ENCODE measurements at places on chromosomes 1 and 21. TPM values are rescaled to one million over a fixed set of nuclear protein-coding genes. Genes with fewer than 3 reads are reported as not detected.

DHRS3 gene
- polyA plus RNA-seq = 32.5 TPM

FMO4 gene
- polyA plus RNA-seq = 8.0 TPM

DNA sequence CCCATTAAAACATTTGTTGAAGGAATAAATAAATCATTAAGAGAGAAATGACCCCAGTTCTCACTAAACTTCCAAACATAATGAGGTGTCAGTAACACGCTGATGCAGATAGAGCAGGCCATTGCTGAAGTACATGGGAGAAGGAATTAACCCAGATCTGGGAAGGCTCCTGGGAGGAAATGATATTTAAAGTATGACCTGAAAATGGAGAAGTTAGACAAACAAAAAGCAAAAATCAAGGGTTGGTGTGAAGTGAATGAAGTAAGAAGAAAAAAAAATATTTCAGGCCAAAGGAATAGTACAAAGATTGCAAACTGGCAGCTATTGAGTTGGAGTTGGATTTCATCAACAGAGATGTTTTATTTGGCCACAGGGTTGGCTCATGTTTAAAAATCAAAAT, 71.4 kb downstream of the RGS2 start:
- no peaks in the 10 kb centered on the region for H3K36me3 ChIP-seq
- H3K27me3 ChIP-seq = no peaks in the 10 kb centered on the region
- DNase-seq = no peak
- H3K4me3 ChIP-seq = no peak overlapping the region
- peaks cover 5% of the 10 kb centered on the region for H3K4me1 ChIP-seq
- no peak overlapping the region for H3K27ac ChIP-seq

DNA sequence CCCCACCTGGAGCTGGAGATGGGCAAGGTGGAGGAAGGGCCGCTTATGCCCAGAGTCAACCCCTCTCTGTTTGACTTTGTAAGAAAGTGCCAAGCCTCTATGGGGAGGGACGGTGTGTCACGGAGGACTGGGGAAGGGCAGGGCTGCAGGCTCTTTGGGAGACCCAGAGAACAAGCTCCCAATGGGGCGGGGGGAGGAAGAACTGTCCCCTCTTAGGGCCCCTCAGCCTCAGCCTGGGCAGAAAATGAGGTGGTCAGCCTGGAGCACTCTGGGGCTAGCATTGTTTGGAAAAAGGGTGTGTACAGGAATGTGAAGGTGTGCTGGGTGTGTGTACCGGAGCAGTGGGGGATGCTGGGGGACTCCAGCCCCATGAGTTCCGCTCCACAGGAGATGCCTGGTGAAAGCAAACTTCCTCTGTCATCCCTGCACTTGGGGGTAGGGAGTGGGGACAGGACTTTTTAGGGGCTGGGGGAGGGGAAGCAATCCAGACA, 1.2 kb upstream of the INAVA start:
- no peaks in the 10 kb centered on the region for H3K27me3 ChIP-seq
- H3K36me3 ChIP-seq = no peaks in the 10 kb centered on the region
- no peak for DNase-seq
- no peak overlapping the region for H3K4me3 ChIP-seq

- H3K27ac ChIP-seq = no peak overlapping the region
- peaks cover 11% of the 10 kb centered on the region for H3K4me1 ChIP-seq
- no peaks in the 10 kb centered on the region for H3K36me3 ChIP-seq
- no peak overlapping the region for H3K4me3 ChIP-seq
Observed at GRCh38 chr1:36085126-36085525, 1.2 kb downstream of the TEKT2 start.

GRCh38 chr1:247467129-247467528, 9.2 kb upstream of the OR2B11 start:
- no peak for DNase-seq
- H3K27me3 ChIP-seq = no peaks in the 10 kb centered on the region
- no peaks in the 10 kb centered on the region for H3K4me1 ChIP-seq
- H3K27ac ChIP-seq = no peak overlapping the region

ALX3 gene
- not detected for polyA plus RNA-seq

GRCh38 chr21:35275776-35276175, 226.7 kb upstream of the RUNX1 start:
- DNase-seq = no peak
- H3K27ac ChIP-seq = no peak overlapping the region
- no peaks in the 10 kb centered on the region for H3K4me1 ChIP-seq
- no peaks in the 10 kb centered on the region for H3K36me3 ChIP-seq

KCNJ10 gene
- polyA plus RNA-seq = 0.28 TPM

GRCh38 chr1:92323473-92324453, 24.9 kb downstream of the RPAP2 start:
- H3K27me3 ChIP-seq = no peaks in the 10 kb centered on the region

FAM131C gene
- 0.10 TPM for polyA plus RNA-seq

DNA sequence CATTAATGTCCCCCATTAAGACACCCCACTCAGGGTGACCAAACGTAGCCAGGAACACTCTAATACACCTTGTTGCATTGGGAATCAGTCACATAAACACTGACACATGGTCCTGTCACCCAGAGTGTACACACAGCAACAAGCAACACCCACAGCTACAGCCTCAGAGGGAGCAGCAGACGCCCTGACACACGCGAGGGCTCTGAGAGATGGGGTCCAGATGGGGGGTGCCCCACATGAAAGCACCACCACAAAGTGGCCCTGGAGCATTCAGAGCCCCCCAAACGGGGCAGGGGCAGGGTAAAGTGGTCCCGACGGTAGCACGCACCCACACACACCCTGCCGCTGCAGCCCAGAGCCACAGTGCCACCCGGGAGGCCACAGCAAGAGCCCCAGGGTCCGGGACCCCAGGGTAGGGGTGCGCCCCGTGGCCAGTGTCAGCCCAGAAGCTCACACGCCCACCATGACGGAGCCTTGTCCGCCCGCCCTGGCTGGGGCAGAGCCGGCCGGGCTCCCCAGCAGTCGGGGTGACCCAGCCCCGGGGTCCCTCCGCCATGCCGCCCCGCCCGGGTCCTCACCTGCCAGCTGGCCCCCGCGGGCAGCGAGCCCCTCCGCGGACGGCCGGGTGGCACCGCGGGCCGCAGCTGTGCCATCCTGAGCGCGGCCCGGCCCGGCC, 47.3 kb downstream of the RAP1GAP start:
- H3K4me1 ChIP-seq = peaks cover 6% of the 10 kb centered on the region
- DNase-seq = no peak
- no peak overlapping the region for H3K27ac ChIP-seq

MLLT11 gene
- polyA plus RNA-seq = 1.1 TPM

SPATA21 gene
- polyA plus RNA-seq = not detected

DNA sequence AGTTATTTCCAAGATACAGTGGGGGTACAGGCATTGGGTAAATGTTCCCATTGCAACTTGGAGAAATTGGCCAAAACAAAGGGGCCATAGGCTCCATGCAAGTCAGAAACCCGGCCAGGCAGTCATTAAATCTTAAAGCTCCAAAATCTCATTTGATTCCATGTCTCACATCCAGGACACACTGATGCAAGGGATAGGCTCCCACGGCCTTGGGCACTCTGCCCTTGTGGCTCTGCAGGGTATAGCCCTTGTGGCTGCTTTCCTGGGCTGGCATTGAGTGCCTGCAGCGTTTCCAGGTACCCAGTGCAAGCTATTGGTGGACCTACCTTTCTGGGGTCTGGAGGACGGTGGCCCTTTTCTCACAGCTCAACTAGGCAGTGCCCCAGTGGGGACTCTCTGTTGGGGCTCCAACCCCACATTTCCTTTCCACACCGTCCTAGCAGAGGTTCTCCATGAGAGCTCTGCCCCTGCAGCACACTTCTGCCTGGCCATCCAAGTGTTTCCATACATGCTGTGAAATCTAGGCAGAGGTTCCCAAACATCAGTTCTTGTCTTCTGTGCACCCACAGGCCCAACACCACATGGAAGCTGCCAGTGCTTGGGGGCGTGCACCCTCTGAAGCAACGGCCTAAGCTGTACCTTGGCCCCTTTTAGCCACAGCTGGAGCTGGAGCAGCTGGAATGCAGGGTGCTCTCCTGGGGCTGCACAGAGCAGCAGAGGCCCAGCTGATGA, 67.2 kb downstream of the HS2ST1 start:
- no peak for DNase-seq
- no peak overlapping the region for H3K4me3 ChIP-seq
- H3K27me3 ChIP-seq = no peaks in the 10 kb centered on the region
- no peaks in the 10 kb centered on the region for H3K4me1 ChIP-seq
- no peak overlapping the region for H3K27ac ChIP-seq

BRINP3 gene
- polyA plus RNA-seq = 0.11 TPM

MAP10 gene
- polyA plus RNA-seq = 2.1 TPM

DNA sequence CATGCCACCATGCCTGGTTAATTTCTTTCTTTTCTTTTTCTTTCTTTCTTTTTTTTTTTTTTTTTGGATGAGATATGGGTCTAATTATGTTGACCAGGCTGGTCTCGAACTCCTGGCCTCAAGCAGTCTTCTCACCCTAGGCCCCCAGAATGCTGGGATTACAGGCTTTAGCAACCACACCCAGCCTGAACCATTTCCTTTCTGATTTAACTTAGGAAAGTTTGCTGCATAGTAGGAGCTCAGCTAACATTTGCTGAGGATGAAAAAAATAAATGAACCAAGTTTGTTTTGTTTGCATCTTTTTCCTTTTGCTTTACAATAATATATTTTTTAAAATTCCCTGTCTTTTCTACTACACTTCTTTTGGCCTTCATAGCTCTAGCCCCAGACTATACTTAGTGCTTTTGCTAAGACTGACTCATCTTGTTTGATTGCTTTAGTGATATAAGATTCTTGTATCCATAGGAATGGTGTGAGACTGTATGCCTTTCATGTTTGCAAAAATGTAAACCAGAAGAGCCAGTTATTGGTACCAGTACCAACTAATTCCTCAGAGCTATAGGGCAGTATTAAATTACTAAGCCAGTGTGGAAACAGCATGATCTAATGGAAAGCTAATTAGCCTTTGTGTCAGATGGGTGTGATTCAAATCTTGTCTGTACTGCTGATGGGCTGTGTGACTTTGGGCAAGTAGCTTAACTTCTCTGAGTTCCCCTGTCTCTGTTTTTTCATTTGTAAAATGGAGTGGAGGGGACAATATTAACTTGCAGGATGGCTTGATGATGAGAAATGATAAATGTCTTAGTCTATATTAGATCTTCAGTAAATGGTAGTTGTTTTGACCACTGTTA, 66.9 kb downstream of the NFIA start:
- peaks cover 2% of the 10 kb centered on the region for H3K4me1 ChIP-seq
- no peaks in the 10 kb centered on the region for H3K36me3 ChIP-seq
- no peak overlapping the region for H3K4me3 ChIP-seq
- H3K27me3 ChIP-seq = no peaks in the 10 kb centered on the region
- no peak for DNase-seq

DNA sequence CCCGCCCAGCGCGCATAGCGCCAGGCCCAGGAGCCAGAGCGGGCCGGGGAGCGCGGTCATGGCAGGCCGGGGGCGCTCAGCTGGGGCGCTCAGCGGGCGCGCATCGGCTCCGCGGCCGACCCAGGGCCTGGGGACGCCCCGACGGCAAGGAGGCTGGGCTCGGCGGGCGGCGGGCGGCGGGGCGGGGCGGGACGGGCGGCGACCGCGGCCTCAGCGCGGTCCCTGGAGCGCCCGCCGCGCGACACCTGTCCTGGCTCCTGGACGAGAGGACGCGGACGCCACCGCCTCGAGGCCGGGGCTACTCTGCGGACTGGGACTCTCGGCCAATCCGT, 273 bp downstream of the BMP8B start:
- no peak overlapping the region for H3K27ac ChIP-seq
- H3K27me3 ChIP-seq = no peaks in the 10 kb centered on the region

DNA sequence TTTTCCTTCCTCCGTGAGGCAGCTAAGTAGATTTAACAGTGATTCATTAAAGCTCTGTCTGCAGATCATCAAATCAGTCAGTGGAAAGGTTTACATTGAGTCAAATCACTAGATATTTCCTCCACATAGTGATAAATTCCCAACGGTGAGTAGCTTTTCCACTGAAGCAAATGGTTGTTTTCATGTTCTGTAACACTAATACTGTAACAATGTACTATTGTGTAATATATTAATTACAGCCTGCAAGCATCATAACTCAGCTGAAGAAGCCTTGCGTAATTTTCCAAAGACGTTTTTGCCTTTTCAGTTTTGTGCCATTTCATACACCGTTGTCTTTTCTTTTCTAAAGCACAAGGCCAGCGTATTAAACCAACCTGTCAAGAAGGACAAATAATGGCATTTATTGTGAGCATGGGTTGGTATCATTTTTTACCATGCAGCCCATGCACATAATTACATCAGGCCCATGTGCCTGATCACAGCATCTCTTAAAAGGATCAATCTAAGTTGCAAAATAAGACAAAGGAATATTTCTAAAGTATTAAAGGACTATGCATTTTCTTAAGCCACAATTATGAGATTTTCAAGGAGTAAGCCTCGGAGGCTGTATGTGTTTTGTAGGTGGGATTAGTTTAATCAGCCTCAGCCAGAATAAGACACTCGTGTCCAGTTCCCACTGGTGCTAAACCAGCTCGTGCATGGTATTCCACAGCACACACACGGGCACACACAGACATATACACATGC, 16.7 kb upstream of the PDE9A start:
- H3K4me1 ChIP-seq = peaks cover 4% of the 10 kb centered on the region
- no peaks in the 10 kb centered on the region for H3K27me3 ChIP-seq
- DNase-seq = no peak
- H3K36me3 ChIP-seq = no peaks in the 10 kb centered on the region
- H3K27ac ChIP-seq = no peak overlapping the region
- H3K4me3 ChIP-seq = no peak overlapping the region

MIGA1 gene
- polyA plus RNA-seq = 6.5 TPM

CHI3L1 gene
- polyA plus RNA-seq = 6.4 TPM

GRCh38 chr1:225840223-225840610, 30.3 kb downstream of the EPHX1 start:
- peaks cover 3% of the 10 kb centered on the region for H3K4me1 ChIP-seq
- no peaks in the 10 kb centered on the region for H3K36me3 ChIP-seq
- DNase-seq = no peak
- no peak overlapping the region for H3K27ac ChIP-seq
- H3K4me3 ChIP-seq = no peak overlapping the region
- H3K27me3 ChIP-seq = no peaks in the 10 kb centered on the region

DNA sequence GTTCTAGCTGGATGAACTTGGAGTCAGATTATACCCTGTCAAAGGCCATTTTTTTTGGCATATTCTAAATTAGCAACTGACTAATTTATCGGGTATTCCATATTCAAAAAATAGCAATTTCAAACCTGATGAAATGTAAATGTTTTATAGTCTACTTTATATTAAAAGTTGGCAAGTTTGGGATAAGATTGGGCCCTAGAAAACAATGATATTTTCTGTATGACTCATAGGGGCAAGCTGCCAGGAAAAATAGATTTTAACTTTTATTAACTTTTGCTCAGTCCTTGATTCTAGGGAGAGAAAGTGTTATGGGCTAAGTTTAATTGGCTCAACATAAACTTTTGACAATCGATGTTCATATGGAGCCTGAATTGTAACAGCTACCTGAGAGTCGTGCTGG, 576.9 kb upstream of the B3GALT2 start:
- H3K36me3 ChIP-seq = no peaks in the 10 kb centered on the region
- H3K4me1 ChIP-seq = no peaks in the 10 kb centered on the region
- no peaks in the 10 kb centered on the region for H3K27me3 ChIP-seq
- no peak overlapping the region for H3K4me3 ChIP-seq
- DNase-seq = no peak

DNA sequence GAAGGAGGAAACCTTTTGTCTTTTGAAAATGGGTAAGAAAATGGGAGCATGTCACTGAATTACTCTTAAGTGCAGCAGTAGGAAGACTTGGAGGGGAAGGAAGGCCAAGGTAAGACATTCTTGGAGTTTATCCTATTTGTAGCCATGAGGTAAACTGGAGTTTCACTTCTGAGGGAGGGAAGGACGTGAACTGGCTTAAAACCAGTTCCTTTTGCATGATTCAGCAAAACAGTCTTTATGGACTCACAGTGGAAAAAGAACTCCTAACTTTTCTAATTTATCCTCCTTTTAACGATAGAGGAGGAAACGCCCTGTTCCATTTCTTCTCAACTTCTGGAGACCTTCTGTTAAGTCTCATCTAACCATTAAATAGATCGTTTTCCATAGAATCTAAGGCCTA, 2.5 kb downstream of the PRDX6 start:
- H3K27ac ChIP-seq = no peak overlapping the region
- no peaks in the 10 kb centered on the region for H3K27me3 ChIP-seq
- no peak for DNase-seq
- peaks cover 9% of the 10 kb centered on the region for H3K4me1 ChIP-seq
- H3K36me3 ChIP-seq = no peaks in the 10 kb centered on the region

MFSD2A gene
- polyA plus RNA-seq = 6.2 TPM
